ENCODE measurements at places on chromosomes 4 and X. TPM values are rescaled to one million over a fixed set of nuclear protein-coding genes. Genes with fewer than 3 reads are reported as not detected.

TASL gene
- total RNA-seq = not detected

HPRT1 gene
- total RNA-seq = 9.6 TPM

NDST4 gene
- not detected for total RNA-seq

CC2D2A gene
- 4.6 TPM for total RNA-seq

USO1 gene
- total RNA-seq = 86.1 TPM

MAPK10 gene
- 0.11 TPM for total RNA-seq

SPANXA1 gene
- not detected for total RNA-seq

ATP1B4 gene
- not detected for total RNA-seq

DAPP1 gene
- total RNA-seq = not detected

DGKK gene
- not detected for total RNA-seq

PNMA3 gene
- total RNA-seq = not detected

RAB41 gene
- total RNA-seq = not detected

TCEAL5 gene
- not detected for total RNA-seq

IL1RAPL2 gene
- not detected for total RNA-seq

ITIH6 gene
- not detected for total RNA-seq

CCKAR gene
- total RNA-seq = not detected

MEPE gene
- total RNA-seq = not detected

COL4A5 gene
- total RNA-seq = 27.7 TPM

WDR1 gene
- total RNA-seq = 321 TPM

FAM53A gene
- 0.65 TPM for total RNA-seq

PLXNA3 gene
- total RNA-seq = 3.3 TPM

FAM47A gene
- not detected for total RNA-seq

FHIP1A gene
- 0.65 TPM for total RNA-seq

MAP9 gene
- 0.09 TPM for total RNA-seq

DMP1 gene
- total RNA-seq = not detected

CD99 gene
- 170 TPM for total RNA-seq

WWC2 gene
- total RNA-seq = 24.5 TPM
